ENCODE measurements at places on chromosomes 7 and 10.

GRCh38 chr7:143394068-143394467 lies 12.9 kb downstream of the ZYX start:
- no peak for DNase-seq

DNA sequence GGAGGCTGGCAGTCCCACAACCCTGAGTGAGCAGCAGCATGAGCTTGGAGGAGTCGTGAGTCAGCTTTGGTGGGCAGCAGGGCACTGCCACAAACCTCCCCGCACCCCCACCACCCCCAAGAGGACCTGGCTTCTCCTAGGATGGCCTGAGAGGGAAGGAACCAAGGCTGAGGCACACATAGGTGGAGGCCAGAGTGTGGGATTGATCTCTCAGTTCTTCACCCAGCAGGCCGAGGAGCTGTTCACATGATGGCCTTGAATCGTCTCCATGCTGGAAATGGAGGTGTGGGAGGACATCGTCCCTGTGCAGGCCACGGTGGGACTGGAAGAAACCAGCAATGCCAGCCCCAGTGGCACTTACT lies 17.4 kb upstream of the GDF10 start:
- no peak for DNase-seq

GRCh38 chr7:37943905-37944736 lies 23.7 kb downstream of the EPDR1 start:
- DNase-seq = no peak

DNA sequence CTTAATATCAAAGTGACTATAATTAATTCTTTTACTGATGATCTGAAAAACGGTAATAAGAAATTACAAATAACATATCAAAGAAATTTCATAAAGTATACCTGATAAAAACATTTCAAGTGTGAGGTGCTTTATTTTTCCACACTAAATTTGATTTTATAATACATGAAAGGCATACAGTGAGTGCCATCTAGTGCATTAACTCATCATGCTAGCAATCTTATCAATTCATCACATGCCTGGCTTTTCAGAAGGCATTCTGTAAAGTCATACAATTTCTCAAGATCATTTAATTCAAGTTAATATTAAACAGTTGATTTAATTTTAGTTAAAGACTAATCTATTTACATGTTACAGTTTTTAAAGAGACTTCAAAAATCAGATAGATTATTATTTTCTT lies 1020.9 kb downstream of the GATA3 start:
- DNase-seq = no peak

- no peak for DNase-seq
Measured at GRCh38 chr7:29090836-29091601, 55.3 kb downstream of the CPVL start.

DNA sequence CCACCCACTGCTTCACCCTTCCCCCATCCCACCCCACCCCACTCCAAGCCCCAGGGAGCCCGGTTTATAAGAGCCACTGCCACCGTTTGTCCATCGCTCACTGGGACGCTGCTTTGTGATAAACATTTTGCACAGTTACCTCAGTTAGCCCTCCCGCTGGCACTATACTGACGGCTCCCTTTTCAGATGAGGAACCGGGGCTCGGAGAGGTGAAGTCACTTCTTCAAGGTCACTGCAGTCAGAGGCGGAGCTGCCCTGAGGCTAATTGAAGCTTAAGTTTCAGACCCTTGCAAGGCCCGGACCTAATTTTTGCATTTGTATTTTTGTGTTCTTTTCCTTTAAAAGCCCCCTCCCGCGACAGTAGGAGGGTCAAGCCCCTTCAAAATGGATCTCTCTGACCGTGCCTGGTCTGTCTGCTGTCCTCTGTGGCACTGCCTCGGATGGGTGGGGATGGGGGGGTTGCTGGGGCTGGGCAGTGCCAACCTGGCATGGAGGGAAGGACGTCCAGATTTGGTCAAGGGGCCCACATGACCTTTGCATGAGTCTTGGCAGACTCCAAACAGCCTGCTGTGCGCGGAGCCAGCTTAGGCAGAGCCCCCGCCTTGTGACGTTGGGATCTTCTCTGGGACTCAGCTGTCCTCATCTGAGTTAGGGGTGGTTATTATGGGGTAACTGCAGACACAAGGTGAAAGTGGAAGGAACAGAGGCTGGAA lies 17.7 kb upstream of the NODAL start:
- no peak for DNase-seq

- DNase-seq = no peak
Measured at GRCh38 chr10:101495324-101495925, 92.6 kb downstream of the POLL start.

DNA sequence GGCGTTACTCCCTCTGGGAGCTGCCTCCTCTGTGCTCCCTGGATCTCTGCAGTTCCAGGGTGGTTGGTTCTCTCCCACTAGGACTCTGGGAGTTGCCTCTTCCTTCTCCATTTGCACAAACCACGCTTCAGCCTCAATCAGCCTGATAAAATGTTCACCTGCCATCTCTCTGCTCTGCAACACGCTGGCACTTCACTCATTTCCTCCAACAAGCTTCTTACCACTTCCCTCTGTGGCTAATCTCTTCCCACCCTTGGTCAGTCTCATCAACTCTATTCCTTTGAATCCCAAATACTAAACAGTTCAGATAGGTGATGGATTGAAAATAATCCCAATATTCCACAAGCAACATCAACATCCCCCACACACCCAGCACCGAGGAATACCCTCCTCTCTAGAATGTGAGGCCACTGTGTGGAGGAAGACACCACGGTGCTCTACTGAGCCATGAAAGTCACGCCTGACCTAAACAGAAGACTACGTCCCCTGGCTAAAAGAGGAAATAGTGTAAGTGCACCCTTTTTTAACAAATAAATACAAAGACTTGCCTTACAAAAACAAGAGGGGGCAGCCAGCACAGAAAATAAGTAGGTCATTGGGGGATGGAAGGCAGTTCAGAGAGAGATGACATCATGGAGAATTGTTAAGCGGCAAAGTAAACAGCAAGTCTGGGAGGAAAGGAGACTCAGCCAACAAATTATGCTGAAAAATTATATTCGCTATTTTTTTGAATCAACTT lies 1.9 kb upstream of the FAM170B start:
- DNase-seq = no peak

DNA sequence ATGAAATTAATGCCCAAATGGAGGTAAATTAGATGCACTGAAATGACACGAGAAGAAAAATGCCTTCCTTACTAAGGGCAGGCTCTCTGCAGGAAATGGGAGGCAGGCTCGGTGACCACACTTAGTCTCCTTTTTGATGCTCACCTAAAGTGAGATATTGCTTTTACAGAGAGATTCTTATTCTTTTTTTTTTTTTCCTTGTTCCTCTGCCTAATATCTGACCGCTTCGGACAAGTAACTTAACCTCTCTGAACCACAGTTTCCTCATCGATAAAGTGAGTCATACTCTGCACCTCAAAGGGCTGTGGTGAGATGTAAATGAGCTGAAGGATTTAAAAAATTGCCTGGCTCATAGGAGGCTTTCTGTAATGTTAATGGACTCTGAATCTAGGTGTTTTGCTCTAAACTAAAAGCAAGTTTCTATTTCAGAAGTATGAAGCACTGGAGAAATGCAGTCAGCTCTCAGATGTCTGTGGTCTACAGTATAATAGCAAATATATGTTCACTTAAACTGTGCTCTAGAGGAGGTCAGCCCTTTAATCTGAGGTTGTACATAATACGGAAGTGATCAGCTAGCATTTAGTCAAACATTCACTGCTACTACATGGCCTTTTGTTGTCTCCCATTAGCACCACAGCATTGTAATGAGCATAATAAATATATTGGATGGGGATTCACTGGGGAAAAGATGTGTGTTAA lies 23.2 kb downstream of the NKX2-3 start:
- no peak for DNase-seq

Data from stimulated activated CD4-positive, alpha-beta T cell treated with anti-CD3 and anti-CD28 coated beads, Interleukin-1b, Interleukin-23, amount 100 ng/mL, for 1 hour (primary cell).